Aorta (tissue), 5 donors: ENCODE measurements at places on chromosomes 12 and 14. TPM values are rescaled to one million over a fixed set of nuclear protein-coding genes. Genes with fewer than 3 reads are reported as not detected.
A peak's percentile ranks its signal among the peaks of the same experiment; 100 is the strongest.

DNA sequence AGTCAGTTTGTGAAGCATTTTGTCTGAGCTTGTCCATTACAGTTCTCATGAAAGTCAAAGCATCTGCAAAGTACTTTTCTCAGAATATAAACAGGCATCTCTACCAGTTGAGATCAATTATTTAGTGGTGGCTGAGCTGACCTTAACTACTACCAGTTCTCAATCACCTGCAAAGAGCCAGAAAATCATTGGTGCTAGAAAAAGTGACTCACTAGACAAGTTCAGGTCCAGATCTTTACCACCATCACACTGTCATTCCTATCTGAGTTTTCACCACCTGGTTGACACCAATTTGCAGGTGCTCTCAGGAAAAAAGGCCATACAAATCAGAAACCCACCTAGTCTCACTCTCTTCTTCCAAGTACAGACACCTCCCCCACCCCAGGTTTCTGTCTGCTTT, 33.3 kb downstream of the ITPR2 start:
- no peak for DNase-seq

GRCh38 chr12:91954747-91955146, 190.9 kb downstream of the BTG1 start:
- DNase-seq: no peak

OLR1 gene
- not detected for polyA plus RNA-seq

DNA sequence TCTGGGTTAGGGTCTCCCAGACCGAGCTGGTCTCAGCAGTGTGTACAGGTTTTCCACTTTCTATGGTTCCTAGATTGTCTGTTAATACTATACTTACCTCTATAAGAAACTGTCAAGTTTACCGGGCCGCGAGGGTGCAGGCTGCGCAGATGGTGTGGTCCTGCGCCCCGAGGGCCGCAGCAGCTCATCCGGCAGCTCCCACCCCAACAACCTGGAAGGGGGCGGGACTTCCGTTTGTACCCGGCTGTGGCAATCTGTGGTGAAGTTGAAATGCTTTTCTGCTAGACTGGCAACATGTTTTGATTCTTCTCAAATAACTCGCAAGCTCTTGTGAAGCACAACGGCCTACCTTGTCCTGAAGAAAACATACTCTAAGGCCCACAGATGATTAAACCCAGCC, at the start of gene CLEC9A:
TSS of gene CLEC9A (plus strand) at position 237 of the 400 bp plus-strand sequence. CDS start 22,006 bp downstream, outside the sequence.
- no peak for DNase-seq

GRCh38 chr12:19912991-19913390, 455.3 kb upstream of the PDE3A start:
- no peak for DNase-seq

- peak; percentile 90 for DNase-seq
These were observed 843 bp upstream of the NUAK1 start for GRCh38 chr12:106139422-106140171.

NEDD1 gene
- 9.7 TPM for polyA plus RNA-seq

GRCh38 chr12:124099661-124100060, 126.6 kb downstream of the ZNF664 start:
- no peak for DNase-seq

GPRC5A gene
- 4.6 TPM for polyA plus RNA-seq

DNA sequence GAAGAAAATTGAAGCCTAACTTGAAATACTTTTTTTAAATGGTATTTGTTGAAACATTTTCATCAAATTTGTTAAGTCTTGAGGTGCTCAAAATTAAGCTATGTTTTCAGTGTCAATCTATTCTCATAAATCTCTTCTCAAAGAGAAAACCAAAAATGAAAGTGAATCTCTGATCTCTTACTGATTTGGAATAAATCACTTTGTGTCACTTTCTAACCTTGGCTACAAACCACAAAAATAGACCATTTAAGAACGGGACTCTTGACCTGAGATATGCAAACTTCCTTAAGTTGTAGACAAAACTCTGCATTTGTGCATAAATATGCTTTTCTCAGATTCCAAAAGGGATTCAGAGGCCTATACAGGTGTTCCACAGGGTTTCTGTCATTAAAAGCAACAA, 192.9 kb downstream of the SEC23A start:
- DNase-seq: no peak

GRCh38 chr12:72677139-72677538, 405.0 kb downstream of the TRHDE start:
- no peak for DNase-seq

DNA sequence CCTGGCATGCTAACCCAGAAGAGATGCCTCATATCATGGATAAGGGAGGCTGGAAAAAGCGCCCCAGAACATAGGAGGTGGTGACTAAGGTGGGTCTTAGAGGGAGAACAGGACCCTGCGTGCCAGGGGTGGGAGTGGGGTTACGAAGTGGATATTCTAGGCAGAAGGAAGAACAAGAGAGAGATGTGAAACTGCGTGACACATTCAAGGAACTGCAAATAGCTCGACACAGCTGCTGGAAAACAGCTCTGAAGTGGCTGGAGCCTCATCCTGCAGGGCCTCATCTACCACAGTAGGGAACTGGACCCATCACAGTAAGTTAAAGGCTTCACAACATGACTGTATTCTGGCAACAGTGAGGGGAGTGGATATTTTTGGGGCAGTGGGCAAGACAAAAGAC, 61.1 kb downstream of the RNF34 start:
- DNase-seq: peak; percentile 61

DNA sequence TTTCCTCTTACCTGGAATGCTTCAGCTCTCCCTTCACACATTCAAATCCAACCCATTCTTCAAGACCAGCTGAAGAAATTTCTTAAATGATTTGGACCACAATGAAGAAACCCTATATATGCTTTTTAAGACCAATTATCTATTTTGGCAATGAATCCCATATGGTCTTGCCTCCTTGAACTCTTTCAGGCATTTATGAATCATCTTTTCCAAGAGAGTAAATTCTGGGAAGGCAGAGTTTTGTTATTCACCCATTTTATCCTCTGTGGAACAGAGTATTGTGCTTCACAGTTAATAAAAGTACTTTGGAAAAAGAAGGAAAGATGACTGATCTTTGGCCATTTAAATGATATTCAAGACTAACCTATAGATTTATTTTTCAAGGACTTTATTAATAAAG, 14.0 kb downstream of the GIT2 start:
- DNase-seq: no peak

- no peak for DNase-seq
These were observed 30.5 kb downstream of the DPF3 start for GRCh38 chr14:72863216-72864006.

DNA sequence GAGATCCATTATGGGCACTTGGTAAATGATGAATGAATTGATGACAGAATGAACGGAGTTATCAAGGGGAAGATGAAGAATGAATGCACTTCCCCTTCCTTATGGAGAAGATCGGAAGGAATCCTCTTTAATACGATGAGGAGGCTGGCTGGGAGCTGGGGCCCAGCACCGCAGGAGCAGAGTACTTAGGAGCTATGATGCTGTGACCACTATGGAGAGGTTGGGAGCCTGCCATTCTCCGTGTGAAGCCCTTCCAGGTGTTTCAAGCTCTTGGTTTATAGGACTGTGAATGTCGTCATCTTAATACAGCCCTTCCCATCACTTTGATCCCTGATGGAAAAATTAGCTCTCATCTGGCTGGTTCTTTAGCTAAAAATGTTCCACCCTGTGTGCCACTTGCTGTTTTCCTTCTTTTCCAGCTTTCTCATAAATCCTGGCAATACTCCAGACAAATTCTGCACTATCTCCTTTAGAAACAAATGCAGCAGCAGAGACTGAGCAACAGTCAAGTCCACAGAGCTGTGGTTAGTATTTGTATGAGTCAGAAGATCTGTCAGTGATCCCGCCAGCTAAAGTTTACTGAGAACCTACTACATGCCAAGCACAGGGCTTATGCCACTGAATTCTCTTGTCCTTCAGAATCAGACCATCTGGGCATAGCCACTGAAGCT, 263.1 kb upstream of the CRY1 start:
- DNase-seq: no peak

DNA sequence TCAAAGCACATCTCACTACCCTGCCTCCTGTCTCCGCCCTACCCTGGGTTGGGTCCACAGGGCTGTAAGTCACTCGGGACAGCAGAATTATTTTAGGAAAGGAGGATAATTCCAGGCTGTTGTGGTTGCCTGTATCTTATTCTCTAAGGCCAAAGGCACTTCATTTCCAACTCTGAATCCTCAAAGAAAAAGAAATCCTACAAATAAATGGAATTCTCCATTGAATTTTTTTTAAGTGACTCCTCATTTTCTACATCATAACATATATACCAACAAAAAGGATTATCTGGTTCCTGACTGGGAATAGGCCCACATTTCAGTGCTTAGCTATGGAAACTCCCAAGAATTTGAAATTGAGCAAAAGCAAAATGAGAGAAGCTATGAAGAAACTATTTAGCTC, 186.4 kb downstream of the ITPR2 start:
- DNase-seq: no peak

LHX5 gene
- not detected for polyA plus RNA-seq

DNA sequence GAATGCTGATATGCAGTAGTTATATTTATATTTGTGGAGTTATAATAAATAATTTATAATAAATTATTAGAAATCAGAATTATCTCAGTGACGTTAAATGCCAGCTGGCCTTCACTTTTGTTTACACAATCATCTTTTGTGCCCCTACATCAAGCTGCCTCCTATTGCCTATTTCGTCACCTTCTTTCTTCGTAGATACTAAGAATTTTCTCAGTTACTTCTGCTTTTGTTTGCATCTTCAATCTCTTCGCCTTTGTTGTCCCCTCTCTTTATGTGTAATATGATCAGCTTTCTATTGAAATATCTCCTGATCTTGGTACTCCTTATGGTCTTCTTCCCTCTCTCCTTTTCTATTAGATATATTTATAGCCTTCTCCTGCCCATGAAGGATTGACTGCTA, 197.0 kb downstream of the ERC1 start:
- DNase-seq: no peak

CD4 gene
- polyA plus RNA-seq: 2.1 TPM

- peak; percentile 97 for DNase-seq
These were observed 5.9 kb upstream of the RNU7-1 start for GRCh38 chr12:6937481-6938352.

GRCh38 chr12:66584673-66585072, 94.2 kb downstream of the GRIP1 start:
- DNase-seq: no peak

CLEC4C gene
- not detected for polyA plus RNA-seq

DNA sequence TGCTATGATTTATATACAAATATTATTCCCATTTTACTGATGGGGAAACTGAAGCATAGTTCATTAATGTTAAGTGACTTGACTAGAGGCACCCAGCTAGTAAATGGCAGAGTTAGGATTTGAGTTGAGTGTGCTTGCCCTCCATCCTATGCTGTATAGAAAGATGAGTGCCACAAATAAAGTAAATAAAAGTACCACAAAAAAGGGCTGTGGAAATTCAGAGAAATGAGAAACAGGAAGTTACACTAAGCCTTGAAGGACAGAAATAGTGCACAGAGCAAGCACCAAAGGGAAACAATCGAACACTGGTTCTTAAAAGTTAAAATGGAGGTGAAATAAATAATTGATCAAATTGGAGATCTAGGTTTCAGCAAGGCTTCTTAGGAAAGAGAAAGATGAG, 9.2 kb upstream of the ABCD2 start:
- no peak for DNase-seq

ADAMTS20 gene
- not detected for polyA plus RNA-seq

- DNase-seq: no peak
These were observed 59.3 kb upstream of the TMTC1 start for GRCh38 chr12:29843036-29843435.

- DNase-seq: no peak
These were observed 5.5 kb upstream of the G2E3 start for GRCh38 chr14:30553311-30553989.

GRCh38 chr14:22475381-22475780, 113.6 kb downstream of the DAD1 start:
- no peak for DNase-seq

GRCh38 chr12:63090716-63091115, 60.3 kb downstream of the AVPR1A start:
- DNase-seq: no peak

MYF5 gene
- polyA plus RNA-seq: not detected

- DNase-seq: no peak
These were observed 3.9 kb upstream of the PMCH start for GRCh38 chr12:102201436-102202061.

- DNase-seq: no peak
These were observed 487 bp upstream of the MGST1 start for GRCh38 chr12:16346958-16347357.

TAS2R30 gene
- polyA plus RNA-seq: 0.08 TPM

AKAP6 gene
- polyA plus RNA-seq: 7.4 TPM

GRCh38 chr12:110916295-110916875, 4.0 kb downstream of the MYL2 start:
- DNase-seq: no peak

CCDC184 gene
- polyA plus RNA-seq: 2.8 TPM

RPL10L gene
- polyA plus RNA-seq: not detected
